ENCODE measurements at places on chromosomes 11 and 22. TPM values are rescaled to one million over a fixed set of nuclear protein-coding genes. Genes with fewer than 3 reads are reported as not detected.

ROBO4 gene
- total RNA-seq, result 474 TPM

PARVB gene
- 155 TPM for total RNA-seq

DNA sequence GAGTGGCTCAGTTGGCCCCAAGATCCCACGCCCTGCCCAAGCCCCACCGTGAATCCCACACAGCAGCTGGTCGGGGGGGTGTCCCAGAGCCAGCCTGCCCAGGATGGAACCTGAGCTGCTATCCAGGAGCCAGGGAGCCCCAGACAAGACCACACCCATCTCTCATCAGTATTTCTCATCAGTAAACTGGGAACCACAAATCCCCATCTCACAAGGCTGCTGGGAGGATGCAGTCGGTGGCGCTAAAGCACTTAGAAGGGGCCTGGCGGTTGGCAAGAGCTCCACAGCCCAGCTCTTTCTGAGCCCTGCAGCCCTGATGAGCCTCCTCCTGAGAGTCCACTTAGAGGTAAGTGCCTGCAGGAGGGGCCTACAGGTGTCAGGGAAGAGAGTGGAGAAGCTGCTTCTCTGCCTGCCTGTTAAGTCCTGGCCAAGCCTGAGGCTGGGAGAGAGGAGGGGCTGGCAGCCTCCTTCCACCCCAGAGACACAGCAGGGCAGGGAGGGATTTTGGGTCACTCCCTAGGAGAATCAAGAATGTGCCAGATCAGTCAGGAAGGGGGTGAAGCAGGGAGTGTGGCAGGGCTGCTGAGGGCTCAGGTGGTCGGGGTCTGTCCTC, 6.1 kb downstream of the FADS3 start:
- no peak for DNase-seq

GRCh38 chr11:35178873-35179272, 39.9 kb downstream of the CD44 start:
- DNase-seq, result no peak

- DNase-seq, result no peak
These were observed 58.5 kb upstream of the ANO1 start for GRCh38 chr11:70019576-70020011.

Data from endothelial cell of umbilical vein (primary cell).